ENCODE measurements at places on chromosomes 1 and 21.

GRCh38 chr21:46295177-46295770 lies 9.1 kb downstream of the YBEY start:
- no peak for DNase-seq

DNA sequence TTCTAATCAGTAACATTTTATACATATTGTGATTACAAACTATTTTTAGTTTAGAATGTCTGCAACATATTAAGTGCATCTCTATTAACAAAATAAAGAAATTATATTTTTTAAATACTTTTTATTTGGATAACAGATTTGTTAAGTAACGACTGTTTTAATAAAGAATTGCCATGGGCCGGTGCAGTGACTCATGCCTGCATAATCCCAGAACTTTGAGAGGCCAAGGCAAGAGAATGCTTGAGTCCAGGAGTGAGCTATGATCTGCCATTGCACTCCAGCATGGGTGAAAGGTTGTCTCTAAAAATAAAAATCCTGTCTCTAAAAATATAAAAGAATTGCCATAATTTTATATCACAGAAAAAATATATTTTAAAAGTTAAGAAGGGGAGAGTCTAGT lies 4.1 kb downstream of the LRRIQ3 start:
- DNase-seq, result no peak

DNA sequence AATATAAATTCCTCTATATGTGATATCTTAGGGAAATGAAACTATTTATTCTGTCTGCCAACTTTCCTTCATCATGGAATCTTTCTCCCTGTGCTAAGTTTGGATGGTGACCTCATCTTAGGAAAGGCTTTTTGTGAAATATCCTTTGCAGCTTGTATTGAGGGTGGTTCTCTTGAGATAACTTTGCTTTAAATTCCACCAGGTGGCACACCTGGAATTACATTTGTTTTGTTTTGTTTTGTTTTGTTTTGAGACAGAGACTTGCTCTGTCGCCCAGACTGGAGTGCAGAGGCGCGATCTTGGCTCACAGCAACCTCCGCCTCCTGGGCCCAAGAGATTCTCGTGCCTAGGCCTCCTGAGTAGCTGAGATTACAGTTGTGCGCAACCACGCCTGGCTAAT lies 7.6 kb upstream of the CD1A start:
- DNase-seq, result no peak

DNA sequence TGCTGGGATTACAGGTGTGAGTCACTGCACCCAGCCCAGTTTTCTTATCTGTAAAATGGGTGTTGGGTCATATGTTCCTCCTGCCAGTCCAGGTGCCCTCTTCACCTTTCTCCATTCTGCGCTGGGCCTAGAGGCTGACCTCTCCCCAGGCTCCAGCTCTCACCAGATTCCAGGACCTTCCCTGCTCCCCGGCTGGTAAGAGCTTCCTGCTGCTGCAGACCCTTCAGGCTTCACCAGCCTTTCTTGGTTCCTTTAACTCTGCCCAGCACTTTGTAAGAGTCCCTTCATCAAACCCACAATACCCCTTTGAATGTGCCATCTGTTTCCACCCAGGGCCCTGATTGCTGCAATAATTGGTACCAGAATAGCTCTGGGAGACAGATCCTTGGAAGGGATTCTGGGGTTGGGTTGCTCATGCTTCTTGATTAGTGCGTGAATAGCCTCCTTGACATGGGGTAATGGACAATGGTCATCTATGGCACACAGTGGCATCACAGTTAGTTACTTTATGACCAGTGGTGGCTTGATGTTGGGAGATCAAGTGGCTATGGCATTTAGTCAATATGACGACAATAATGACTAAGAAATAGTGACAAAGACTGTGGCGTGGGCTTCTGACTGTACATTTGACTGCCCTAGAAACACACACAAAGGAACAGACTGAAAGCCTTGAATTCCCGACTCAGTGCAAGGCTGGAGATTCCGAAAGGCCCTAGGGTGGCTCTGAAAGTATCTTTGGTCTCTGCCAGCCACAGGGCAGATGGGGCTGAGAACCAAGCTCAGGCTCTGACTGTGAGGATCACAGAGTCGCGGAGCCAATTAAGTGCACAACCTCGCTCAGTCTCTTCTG lies 67.3 kb downstream of the SLC9A1 start:
- DNase-seq, result no peak

- DNase-seq, result no peak
Observed at GRCh38 chr1:100253552-100253951, 3.9 kb upstream of the DBT start.

- no peak for DNase-seq
Observed at GRCh38 chr1:163162381-163162914, 40.3 kb downstream of the RGS5 start.

GRCh38 chr1:47769983-47770382 lies 227.2 kb downstream of the TRABD2B start:
- DNase-seq, result no peak

GRCh38 chr1:226960944-226961765 lies 21.1 kb downstream of the COQ8A start:
- DNase-seq, result no peak

DNA sequence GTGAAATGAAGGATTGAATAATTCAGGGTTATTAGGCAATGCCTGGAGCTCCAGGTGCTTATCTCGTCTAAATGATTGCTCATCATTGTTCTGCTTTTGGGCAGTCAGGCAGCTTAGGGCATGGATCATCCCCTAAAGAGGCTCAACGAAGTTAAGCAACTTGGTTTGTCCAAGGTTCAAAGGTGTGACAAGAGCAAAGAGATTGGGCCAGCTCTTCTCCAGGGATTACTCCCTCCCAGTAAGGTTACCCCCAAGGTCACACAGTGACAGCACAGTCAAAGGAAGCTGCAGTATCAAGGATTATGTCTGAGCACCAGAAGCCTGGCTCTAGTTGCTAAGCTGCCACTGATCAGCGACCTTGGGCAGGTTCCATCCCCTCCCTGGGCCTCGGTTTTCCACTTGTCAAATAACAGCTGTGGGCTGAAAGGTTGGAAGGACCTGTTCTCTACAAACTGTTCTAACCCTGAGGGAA lies 6.8 kb downstream of the ETNK2 start:
- no peak for DNase-seq

- DNase-seq, result no peak
Observed at GRCh38 chr1:177800400-177801088, 169.3 kb downstream of the SEC16B start.

DNA sequence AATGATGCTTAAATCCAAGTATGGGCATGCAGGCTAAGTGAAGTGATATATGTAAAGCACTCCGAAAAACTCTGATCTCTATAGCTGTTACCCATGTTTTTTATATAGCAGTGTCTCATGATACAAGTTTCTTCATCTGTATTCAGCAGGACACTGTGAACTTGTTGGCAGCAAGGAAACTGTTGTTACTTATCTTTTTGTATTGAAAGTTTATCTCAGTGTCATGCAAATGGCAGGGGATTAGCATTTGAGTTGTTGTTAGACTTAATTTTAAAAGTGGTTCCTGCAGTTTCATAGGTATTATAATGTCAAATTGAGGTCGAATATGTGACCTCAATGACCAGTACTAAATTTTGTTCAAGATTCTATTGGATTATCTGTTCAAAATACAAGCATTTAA lies 47.9 kb downstream of the NCAM2 start:
- DNase-seq, result no peak

- no peak for DNase-seq
Observed at GRCh38 chr1:56490619-56491018, 88.7 kb downstream of the PLPP3 start.

DNA sequence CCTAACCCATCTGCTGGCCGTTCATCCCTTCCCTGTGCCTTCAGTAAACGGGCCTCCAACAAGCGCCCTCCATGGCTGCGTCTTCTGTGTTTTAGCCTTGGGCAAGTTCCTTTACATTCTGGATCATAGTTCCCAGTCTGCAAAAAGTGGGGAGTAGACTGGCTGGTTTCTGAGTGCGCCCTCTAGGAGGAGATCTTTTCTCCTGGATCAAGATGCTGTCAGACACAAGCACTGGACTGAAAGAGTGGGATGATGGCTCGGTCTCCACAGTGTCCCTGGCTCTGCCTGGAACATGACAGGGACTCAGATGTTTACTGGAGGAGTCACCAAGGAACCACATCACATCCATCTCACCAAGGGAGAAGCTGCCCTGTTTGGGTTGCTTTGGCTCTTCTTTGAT lies 88.8 kb downstream of the PRDM2 start:
- no peak for DNase-seq

GRCh38 chr1:65538086-65538485 lies 117.6 kb downstream of the LEPR start:
- DNase-seq, result no peak

- no peak for DNase-seq
Observed at GRCh38 chr1:207990876-207991582, 80.1 kb upstream of the CD34 start.

GRCh38 chr21:25589887-25590286 lies 17.4 kb downstream of the MRPL39 start:
- no peak for DNase-seq

- DNase-seq, result no peak
Observed at GRCh38 chr1:59672851-59673572, 141.7 kb upstream of the HOOK1 start.

GRCh38 chr21:39020751-39021477 lies 162.3 kb downstream of the PSMG1 start:
- DNase-seq, result no peak

DNA sequence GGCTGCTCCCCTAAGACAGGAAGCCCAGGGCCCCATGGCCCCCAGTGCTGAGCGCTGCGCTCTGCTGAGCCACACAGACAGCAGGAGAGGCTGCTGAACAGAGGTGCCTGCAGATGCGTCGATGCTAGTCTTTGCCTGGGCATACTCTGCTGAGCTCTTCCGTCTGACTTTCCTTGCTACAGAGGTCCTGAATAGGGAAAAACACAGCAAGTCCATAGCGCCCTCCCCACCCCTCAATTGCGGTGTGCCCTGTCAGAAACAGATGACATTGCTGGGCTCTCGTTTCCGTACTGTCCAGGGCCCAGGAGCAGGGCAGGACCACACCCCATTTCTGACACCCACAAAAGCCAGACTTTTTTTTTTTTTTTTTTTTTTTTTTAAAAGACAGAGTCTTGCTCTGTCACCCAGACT lies 252.5 kb downstream of the SDCCAG8 start:
- no peak for DNase-seq

DNA sequence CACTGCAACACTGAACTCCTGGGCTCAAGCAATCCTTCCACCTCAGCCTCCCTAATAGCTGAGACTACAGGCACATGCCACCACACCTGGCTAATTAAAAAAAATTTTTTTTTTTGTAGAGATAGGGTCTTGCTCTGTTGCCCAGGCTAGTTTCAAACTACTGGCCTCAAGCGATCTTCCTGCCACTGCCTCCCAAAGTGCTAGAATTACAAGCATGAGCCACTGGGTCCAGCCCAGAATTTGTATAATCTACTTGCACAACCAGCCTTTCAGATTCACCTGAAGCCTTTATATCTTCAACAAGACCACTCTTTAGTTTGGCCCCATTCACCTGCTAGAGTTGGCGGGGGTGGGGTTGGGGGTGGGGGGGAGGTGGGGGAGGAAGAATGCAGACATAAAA lies 181.7 kb upstream of the LMO4 start:
- DNase-seq, result no peak

DNA sequence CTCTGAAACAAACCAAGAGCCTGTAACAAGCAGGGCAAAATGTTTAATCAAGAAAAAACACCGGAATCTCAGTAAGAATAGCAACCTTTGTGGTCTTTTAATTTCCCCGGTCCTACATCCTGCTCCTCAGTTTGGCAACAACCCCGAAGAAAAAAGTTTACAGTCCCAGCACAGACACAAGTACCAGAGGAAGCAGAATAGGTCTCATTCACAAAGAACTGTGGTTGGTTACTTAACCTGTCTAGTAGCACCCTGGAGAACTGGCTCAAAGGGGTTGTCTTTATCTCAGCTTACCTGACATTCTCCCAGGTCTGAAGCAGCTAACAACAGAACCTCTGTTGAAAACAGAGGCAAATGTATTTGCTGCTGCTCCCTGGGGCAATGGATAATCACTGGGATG lies 399.3 kb downstream of the AJAP1 start:
- no peak for DNase-seq

DNA sequence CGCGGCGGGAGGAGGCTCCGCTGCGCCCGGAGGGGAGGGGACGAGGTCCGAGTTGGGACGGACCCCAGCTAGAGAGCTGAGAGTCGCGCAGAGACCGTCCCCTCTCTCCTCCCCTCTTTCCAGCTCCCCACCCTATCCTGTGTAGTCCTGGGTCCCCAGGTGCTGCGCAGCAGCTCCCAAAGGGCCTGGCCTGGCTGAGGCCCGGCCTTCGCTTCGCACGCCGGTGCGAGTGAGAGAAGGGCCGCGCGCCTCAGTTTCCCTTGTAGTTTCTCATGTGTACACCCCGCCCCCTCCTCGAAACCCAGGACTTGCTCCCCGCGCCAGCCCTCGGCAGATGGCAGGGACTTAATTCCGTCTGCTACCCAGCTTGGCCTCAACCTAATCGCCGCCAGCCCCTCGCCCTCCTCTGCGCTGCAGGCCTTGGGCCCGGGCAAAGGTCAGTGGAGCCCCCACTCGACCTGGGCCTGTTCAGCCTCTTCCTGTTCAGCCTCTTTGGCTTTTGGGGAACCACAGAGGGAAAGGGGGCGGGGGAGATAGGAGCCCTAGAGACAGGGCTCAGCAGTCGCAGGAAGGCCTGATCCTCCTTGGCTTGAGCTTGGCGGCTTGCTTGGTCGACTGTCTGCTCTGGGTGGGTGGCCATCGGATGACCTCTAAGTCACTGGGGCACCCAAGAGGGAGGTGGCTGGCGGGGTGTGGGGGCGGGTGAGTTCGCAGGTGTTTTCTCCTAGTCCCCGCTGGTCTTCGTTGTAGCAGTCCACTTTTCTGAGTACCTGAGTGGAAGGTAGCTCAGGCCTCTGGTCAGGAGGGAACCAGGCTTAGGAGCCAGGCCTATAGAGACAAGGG lies 1.0 kb downstream of the ZNF687 start:
- no peak for DNase-seq

GRCh38 chr1:160629286-160630210 lies 17.3 kb downstream of the SLAMF1 start:
- DNase-seq, result peak; percentile 76

DNA sequence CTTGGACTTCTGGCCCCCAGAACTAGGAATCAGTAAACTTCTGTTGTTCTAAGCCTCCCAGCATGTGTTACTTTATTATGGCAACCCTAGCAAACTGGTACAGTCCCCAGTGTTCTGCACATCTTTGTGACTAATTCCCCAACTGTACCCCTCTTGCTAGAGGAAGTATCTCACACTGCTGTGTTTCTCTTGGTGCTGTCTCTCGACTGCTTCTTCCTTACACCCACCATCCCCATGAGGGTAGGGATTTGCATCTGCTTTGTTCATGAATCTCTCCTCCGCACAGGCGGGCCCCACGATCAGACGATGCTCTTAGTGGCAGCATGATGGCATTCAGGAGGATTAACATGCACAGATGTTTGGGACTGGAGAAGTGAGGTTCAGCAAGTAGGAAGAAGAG lies 46.7 kb downstream of the CLIC6 start:
- no peak for DNase-seq

- DNase-seq, result no peak
Observed at GRCh38 chr1:49765034-49765433, 258.7 kb downstream of the AGBL4 start.

DNA sequence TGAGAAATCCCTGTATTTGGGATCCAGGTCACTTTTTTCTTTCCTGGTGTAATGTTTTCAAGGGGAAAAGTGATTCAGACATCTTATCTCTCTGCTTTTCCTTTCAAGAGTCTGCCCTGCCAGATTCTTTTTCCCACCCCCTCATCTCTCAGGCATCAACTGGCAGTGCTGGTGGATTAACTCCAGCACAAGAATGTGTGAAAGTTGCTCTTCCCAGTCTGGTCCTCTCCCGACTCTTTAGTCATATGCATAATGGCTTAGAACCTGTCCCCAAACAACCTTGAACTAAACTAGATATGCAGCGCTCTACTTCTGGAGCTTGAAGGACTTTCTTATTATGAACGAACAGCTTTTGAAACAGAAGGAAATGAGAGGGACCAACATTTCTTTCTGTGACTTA lies 88.5 kb downstream of the SLC44A5 start:
- no peak for DNase-seq
